Stimulated activated CD4-positive, alpha-beta T cell treated with anti-CD3 and anti-CD28 coated beads, Interleukin-4, amount 100 ng/mL, for 4 hours (primary cell): ENCODE measurements at places on chromosomes 4 and X.

DNA sequence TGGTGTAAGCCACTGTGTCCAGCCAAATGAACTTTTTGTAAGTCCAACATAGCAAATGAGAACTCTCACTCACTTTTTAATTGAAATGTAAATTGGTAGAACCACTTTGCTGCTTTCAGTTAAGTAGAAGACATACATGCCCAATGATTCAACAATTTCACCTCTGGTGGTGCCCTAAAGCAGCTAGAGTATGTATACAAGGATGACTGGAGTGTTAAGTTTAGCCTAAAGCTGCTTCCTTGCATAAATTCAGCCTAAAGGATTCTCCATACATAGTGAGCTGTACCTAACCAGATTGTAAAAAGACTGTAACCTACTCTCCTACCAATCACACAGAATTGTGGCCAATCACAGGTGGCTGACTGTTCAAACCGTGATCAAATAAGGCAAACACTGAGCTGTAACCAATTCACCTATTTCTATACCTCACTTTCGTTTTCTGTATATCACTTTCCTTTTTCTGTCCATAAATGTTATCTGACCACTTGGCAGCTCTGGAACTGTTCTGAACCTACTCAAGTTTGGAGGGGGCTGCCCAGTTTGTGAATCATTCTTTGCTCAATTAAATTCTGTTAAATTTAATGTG lies 39.9 kb downstream of the PDS5A start:
- DNase-seq, result no peak

DNA sequence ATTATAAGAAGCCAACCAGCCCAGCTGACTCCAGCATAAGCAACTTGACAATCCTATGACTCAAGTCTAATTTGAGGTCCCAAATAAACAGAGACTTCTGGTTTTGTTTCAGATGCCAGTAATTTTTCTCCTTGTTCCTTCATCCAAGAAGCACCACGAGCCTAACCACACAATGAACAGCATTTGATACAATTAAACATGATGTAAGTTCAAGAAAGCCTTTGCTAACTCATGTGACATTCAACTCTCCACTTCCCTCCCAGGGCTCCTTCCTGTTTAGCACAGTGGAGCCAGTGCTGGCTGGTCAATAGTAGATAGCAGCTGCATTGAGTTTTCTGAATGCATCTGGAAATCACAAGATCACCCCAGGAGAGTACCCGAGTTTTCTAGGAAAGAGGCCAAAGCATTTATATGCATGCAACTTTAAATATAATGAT lies 206.3 kb downstream of the ARHGAP24 start:
- DNase-seq, result no peak

DNA sequence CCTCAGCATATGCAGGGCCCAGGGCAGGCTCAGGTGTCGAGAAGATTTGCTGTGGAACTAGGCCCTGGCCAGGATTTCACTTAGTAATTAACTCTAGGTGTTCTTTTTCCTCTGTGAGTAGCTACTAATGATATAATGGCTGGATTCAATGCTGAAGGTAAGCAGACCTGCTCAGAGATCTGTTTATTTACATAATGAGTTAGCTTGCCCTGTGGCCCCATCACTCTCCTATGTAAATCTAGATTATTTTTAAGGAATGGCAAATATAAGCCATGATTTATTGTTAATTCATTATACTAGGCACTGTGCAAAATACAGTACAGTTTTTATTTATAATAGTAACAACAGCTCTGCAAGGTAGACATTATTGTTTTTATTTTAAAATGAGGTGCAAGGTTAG lies 117.2 kb downstream of the IRF2 start:
- no peak for DNase-seq

DNA sequence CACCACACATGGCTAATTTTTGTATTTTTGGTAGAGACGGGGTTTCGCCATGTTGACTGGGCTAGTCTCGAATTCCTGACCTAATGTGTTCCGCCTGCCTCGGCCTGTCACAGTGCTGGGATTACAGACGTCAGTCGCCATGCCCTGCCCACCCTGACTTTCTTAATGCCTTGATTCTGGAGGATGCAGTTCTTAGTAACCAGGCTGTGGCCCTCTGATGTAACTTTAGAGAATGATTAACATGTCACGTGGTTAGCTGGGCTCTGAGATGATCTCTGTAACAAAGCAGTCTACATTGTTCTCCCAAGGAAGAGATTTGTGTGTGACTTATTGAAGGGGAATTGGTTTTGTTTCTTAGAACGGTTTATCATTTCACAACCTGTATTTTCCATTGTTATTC lies 30.6 kb downstream of the ANK2 start:
- DNase-seq, result no peak

DNA sequence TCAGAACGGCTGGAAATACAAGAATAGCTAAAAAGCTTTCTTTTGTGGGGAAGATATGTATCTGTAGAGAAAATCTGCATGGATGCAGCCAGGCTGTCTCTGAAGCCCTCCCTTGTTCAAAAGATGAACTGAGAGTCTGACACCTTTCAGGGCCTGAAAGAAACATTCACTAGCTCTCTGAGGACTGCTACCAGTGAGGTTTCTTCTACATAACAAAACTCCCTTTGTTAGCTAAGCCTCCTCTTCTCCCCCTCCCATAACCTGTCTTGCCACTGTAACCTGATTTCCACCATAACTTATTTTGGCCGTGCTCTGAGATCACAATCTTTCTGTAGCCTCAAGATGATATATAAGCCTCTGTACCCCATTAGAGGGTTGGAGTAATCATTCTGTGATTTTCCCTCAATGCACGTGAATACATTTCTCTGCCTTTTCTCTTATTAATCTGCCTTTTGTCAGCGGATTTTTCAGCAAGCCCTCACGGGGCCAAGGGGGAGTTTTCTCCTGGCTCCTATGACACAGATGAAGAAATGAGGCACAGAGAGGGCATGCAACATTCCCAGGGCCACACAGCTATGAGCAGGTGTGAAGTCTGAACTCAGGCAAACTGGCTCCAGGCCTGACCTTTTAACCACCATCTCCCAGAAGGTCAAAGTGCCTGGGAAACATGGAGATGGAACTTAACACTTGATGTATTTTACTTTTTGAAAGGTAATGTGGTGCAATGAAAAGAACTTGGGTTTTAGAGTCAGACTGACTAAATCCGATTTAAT lies 161.6 kb upstream of the PRDX4 start:
- no peak for DNase-seq

DNA sequence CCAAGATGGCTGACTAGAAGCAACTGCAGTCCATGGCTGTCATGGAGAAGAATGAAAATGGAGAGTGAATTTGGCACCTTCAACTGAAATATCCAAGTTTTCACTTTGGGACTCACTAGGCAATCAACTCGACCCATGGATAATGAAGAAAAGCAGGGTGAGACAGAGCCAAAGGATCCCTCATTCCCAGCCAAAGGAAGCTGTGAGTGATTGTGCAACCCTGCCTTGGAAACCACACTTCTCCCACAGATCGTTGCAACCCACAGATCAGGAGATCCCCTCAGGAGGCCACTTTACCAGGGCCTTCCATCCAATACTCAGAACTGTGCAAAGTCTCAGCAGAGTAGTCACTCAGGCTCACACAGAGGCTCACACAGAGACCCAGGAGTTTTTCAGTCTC lies 4.5 kb downstream of the CFAP299 start:
- no peak for DNase-seq

GRCh38 chr4:35163168-35163567 lies 1081.1 kb downstream of the ARAP2 start:
- DNase-seq, result no peak

GRCh38 chrX:118355225-118355920 lies 9.5 kb downstream of the WDR44 start:
- no peak for DNase-seq

DNA sequence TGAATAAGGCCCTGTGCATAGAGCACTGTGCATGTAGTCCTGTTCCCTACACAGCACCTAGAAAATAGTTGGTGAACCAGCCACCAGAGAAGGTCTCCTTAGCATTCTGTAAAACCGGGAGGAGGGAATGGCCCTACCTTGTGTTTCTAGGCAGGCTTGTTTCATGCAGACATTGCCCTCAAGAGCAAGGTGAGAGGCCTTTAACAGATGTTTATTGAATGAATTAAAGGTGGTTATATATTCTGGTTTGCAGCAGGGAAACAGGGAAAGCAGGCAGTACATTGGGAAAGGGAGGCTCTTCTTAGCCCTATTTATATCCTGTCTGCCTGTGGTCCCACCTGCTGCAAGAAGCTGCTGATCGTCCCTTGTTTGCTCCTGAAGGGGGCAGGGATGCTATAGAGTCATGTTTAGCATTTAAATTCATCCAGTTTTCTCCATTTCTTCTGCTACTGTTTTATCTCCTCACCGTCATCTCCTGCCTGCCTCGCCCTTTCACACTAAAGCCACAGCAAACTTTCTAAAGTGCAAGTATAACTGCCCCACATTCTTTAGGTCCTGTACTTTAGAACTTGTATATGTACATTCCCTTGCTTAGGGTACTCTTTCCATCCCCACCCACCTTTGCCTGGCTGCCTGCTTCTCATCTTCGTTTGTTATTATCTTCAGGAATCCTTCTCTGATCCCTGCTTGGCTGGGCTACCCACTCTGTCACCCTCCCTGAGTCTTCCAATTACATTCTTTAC lies 60.3 kb downstream of the EGF start:
- DNase-seq, result no peak

DNA sequence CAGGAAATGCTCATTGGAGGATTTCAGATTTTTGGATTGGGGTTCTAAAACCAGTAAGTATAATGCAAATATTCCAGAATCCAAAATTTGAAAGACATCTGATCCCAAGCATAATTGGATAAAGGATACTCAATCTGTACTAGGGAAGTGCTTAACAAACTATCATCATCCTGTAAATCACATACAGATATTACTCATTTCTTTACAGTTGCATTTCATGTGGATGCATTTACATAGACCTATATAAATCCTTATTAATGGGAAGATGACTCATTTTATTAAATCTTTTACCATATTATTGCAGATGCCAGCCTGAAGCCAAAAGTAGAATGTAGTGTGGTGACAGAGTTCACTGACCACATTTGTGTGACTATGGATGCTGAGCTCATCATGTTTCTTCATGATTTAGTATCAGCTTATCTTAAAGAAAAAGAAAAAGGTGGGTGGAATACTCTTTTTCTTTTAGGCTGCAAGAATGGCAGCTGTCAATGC lies 22.4 kb upstream of the ADAD1 start:
- DNase-seq, result no peak

GRCh38 chrX:48611703-48612102 lies 14.4 kb downstream of the WDR13 start:
- no peak for DNase-seq

DNA sequence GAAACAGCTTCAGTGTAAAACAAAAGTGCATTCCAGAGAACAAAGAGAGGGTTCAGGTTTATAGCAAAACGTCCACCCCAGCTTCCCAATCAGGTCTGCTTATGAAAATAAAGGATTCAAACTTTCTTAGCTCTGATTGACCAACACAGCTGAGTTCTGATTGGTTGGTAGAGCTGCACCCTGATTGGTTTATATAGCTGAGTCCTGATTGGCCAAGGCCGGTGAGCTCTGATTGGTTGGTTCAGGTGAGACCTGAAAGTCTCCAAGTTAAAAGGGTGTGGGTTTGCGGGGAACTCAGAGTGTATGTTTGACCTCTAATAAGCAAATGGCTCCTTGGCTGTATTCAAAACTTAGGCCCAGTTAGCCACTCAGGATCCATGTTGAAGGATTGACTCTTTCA lies 20.9 kb downstream of the CLRN2 start:
- DNase-seq, result no peak

DNA sequence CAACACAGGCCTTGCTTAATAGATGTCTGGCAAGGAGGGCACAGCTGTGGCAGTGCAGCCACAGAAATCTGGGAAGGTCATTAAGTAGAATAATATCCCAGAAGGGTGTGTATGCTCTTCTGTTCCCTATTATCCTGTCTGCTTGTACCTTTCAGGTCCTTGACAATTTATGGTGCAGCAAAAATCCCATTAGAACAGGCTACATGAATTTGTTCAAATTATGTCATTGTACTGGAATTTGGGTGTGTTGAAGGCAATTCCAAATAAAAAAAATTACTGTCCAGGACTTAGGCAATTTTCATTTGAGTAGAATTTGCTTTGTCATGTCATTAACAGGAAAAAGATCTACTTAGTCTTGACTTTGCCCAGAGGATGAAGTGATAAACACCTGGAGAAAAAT lies 192.1 kb downstream of the IDS start:
- no peak for DNase-seq

- no peak for DNase-seq
Observed at GRCh38 chr4:80257851-80258250, 8.6 kb upstream of the FGF5 start.

DNA sequence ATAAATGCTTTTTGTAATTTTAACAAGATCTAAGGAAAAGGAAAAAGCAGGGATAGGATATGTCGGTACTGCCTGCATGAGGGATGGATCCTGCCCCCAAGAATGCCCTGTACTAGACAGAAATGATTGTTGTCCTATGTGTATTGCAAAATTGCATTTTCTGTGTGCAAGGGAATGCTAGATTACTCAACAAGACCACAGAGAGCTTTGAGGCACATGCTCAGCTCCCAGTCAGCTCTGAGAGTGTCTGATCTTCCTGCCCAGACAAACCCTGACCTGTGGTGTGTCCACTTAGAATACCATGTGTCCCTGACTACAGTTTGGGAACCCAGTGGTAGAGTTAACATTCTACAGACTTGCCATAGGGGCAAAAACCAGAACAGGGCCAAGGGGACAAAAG lies 129.2 kb upstream of the PAK3 start:
- DNase-seq, result no peak

DNA sequence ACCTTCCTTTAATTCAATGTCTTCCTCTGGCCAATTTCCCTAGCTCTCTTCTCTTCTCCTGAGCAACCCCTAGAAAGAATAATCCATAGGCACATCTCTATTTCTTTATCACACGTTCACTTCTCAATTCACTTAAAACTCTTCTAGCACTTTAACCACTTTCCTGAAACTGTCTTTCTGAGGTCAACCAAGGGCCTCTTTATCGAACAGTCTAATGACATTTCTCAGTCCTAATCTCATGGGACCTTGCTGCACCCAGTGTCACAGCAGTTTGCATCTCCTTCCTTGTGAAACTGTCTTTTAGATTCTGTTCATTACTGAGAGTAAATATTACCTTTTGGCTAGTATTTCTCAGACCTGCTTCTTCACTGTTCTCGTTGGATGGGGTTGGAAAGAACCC lies 285.3 kb upstream of the RASGEF1B start:
- DNase-seq, result no peak

DNA sequence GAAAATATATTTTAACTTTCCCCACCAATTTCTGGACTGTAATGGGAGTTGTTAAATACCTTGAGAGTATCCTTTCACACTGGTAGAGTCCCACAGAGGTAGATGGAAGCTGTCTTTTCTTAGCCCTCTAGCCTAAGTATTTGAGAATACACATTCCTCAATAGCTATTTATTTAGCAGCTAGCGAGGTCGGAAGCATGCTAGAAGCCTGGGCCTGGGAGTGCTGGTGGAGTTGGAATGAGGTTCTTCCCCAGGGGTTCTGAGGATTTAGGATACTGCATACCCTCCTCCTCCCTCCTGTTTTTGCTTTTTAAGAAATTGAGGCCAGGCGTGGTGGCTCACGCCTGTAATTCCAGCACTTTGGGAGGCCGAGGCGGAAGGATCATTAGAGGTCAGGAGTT lies 999 bp upstream of the KLHL15 start:
- no peak for DNase-seq
